ENCODE measurements at places on chromosomes 6 and 20.

- DNase-seq: no peak
Measured at GRCh38 chr6:44149369-44150012, 9.1 kb upstream of the CAPN11 start.

DNA sequence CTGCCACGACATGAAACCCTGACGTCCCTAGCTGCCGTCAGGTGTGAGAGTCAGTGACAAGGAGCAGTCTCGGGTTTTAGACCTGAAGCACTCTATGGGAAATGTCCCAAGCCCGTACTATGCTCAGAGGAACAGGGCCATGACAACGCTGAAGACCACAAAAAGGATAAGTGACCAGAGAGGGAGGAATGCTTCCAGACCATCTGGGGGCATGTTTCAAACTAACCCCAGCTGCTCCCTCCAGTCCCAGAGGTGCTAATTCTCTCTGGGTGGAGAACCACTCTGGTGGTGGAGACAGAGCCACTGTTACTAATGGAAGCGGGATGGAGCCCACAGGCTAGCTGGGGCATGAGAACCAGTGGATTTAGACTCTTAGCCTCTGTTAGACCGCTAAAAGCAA, 8.7 kb downstream of the AURKA start:
- no peak for DNase-seq

DNA sequence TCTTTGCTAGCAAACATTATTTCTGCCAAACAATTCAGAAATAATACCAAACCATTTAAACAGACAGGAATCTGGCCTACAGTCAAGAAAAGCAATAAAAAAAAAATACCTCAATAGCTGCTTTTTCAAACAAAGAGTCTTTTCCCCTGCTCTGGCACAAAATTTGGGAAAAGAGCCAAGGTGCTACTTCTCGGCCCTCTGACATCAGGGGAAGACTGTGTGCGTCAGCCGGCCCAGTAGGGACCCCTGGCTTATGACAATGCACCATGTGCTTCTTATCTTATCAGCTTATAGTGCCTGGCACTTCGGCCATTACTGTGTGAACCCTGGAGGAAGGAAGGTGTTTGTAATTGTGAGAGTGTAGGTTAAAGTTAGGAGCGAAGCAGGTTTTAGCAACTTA, 89.4 kb downstream of the PDE10A start:
- DNase-seq: no peak

GRCh38 chr6:38193051-38193450, 373.5 kb downstream of the ZFAND3 start:
- no peak for DNase-seq

GRCh38 chr20:43015566-43015965, 174.1 kb downstream of the PTPRT start:
- DNase-seq: no peak

GRCh38 chr6:6815732-6816131, 227.2 kb downstream of the LY86 start:
- no peak for DNase-seq

- peak; percentile 43 for DNase-seq
Measured at GRCh38 chr6:155327326-155328073, 13.2 kb upstream of the TFB1M start.

- DNase-seq: no peak
Measured at GRCh38 chr6:154478701-154479060, 31.8 kb downstream of the CNKSR3 start.

GRCh38 chr6:92126088-92126487, 1293.3 kb downstream of the EPHA7 start:
- no peak for DNase-seq

- no peak for DNase-seq
Measured at GRCh38 chr20:25135031-25135430, 53.1 kb upstream of the VSX1 start.

GRCh38 chr6:107585815-107586435, 96.0 kb downstream of the SOBP start:
- no peak for DNase-seq

DNA sequence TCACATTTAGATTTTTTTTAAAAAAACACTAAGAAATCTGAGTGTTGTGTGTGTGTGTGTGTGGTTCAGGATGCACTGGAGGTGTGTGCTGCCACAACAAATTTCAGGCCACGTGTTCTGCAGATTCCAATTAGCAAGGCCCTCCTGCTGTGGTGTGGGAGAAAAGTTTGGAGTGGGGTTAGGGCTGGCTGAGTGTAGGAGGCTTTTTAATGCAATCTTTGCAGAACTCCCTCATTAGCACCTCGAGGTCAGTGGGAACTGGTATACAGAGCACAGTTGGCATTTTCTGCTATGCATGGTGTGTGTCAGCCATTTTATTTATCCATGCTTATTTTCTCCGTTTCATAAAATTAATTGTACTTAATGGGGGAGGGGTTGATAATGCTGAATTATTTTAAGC, 187.6 kb downstream of the SOX4 start:
- DNase-seq: no peak

DNA sequence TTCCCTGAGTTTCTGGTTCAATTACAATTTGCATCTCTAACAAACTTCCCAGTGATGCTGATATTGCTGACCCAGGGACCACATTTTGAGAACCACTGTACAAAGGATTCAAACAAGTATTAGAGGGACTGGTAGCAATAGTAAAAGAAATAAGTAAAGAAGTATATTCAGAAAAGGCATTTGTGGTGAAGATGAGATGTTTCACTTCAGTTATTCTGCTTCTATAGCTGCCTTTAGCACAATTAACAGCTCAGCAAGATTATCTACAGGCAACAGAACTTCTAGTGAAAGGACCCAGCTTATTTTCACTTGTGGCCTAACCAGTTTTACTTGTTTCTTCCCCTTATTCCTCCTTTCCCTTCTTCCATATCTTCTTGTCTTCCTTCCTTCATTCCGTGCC, 149.4 kb downstream of the PHF3 start:
- no peak for DNase-seq

DNA sequence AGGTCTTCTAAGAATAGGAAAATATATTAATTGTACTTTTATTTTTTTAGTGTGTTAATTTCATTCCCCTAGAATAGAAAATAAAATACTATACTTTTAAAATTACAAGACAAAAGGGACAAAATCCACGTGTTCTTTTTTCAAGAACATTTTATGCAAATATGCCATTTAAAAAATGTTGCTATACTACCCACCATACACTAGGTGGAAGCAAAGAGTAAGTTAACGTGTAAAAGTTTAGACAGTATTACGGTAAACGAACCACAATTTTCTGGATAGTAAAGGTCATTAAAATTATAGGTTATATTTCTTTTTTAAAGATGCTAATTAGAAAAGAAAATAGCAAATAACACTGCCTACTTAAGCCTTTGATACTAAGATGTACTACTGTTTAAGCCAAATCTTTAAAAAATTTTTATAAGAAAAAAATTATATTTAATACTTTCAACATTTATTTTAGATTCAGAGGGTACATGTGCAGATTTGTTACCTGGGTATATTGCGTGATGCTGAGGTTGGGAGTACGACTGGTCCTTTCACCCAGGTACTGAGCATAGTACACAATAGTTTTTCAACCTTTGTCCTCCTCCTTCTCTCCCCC, 287.6 kb downstream of the PHF3 start:
- no peak for DNase-seq

GRCh38 chr6:20712011-20712410, 177.8 kb downstream of the CDKAL1 start:
- DNase-seq: no peak

- no peak for DNase-seq
Measured at GRCh38 chr6:106509420-106510089, 119.7 kb downstream of the RTN4IP1 start.

DNA sequence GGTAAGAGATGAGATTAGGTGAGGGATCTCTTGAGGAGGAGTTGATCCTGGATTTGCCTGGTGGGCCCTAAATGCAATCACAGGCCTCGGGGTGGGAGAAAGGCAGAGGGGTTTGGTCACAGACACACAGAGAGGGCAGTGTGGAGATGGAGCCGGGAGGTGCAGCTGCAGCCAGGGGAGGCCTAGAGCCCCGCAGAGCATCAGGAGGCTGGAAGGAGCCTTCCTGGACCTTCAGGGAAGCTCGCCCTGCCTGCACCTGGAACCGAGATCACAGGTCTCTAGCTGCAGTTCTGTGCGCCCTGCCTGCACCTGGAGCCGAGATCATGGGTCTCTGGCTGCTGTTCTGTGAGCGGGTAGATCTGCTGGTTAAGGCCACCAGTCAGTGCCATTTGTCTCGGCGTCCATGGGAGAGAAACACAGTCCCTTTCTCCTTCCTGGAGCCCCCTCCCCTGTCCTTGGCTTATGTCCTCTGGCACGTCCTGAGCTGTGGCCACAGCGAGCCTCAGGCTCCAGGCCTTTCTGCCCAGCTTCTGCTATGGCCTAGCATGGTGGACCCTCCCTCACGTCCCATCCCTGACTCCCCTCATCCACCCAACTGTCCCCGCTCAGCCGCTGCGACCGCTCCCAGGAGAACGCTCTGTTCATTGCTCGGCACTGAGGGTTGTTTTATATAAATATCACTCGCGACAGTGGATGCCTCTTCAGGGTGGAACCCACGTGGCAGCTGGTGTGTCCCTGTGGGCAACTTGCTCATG, 112.0 kb downstream of the DACT2 start:
- no peak for DNase-seq

DNA sequence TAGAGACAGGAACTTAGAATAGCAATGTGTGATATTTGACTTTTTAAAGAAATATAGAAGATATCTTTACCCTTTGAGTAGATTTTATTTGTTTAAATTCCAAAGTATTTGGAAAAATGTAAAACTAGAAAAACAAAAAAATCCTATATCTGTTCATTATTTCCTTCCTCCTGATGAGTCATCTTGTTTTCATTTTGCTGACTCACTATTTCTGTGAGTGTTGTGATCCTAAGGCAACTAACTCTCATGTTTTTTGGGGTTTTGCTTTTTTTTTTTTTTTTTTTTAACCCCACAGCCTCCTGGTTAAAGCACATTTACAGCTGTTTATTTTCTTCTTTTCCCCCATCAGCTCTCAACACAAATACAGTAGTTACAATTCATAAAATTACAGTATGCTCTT, 37.8 kb upstream of the THEMIS start:
- no peak for DNase-seq

GRCh38 chr6:3489961-3490624, 33.2 kb upstream of the SLC22A23 start:
- DNase-seq: no peak

DNA sequence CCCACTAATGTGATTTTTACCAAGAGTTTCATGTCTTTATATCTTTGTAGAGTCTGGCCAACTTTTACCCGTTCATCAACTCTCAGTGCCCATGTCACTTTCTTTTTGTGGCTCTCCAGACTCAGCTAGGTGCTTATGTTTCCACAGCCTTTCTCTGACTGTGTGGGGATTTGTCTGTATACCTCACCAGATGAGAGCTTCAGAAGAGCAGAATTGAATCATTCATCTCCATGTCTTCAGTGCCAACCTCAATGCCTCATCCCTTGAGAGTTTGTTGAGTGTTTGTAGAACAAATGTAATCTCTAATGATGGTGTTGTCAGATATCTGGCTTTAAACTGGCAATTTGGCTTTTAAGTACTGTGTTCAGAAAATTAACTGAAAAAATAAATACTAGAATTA, 16.8 kb upstream of the CCN2 start:
- DNase-seq: no peak

DNA sequence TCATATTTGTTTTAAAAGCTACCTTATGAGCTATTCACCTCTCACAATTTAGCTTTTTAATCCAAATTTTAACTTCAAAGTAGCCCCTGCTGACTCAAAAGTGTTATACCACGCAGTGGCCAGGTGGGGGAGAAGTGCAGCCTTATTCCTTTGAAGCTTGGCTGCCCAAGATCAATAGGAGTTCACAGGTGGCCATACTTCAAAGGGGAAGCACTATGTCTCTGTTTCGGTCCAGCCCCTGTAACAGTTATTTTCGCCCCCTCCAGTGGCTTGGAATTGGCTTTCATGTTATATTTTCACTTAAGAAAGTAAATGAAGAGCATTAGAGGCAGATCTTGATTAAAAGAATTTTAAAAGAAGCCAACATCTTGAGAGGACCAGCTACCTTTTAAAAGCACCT, 608.4 kb downstream of the EPHA7 start:
- no peak for DNase-seq

DNA sequence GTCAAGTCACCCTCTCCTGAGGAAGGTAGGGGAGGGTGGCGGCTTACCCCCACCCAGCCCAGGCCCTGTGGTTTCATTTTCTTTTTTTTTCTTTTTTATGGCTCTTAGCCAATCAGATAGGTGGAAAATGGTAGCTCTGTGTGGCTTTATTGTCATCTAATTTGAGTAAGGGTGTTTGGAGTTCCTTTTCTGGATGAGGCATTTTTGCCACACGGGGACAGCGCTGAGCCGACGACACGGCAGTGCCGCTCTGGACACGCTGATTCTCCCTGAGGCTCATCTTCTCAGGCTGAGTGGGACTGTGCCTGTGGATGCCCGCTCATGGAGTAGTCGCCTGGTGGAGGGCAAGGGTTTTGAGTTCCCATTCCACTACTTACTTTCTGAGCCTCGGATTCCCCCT, 37.6 kb upstream of the ANGPT4 start:
- no peak for DNase-seq

DNA sequence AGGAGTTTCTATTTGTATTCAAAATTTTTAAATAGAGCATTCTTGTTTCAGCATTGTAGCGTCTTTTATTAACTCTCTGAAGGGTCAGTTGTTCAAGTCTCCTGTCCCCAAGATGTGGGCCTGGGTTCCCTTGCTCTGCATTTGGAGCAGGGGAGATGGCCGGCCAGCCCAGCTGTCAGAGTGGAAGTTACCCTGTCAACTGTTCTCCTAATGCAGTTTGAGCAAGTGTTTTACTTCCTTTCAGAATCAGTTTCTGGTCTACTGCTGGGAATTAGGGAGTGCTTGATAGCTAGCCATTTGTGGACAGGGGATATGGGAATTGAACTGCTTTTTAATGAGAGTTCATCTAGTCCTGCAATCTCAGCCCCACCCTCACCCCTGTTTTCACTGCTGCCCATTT, 116.6 kb downstream of the QKI start:
- no peak for DNase-seq

DNA sequence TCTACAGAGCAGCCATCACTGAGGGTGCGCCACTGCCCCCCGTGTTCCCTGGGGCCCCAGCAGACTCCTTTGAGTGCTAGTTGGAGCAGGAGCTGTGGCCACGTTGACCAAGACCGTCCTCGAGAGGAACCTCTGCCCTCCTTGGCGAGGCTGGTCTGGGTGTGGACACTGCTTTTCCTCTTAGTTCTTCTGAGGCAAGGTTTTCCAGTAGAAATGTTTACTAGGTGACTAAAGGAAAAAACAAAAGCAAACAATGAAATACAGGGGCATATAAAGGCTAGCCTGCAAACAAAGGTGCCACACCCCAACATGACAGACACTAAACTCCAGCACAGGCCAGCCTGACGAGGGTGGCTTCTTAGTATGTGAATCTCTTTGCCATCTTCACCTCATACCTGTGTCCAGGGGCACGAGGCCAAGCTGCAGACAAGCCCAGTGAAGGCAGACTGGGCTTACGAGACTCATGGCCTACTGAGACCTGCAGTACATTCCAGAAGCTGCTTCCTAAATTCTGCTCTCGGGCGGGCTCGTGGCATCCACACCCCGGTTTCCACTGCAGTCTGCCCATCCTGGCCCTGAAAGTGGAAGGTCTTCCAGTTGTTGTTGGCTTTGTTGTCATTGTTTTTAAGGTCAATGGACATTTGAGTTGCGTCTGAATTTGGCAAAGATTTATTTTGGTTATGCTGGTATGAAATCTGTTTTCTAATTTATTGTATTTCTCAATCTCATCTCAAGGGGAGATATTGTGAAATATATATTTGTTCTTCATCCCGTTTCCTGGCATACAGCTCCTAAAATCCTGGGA, 39.2 kb downstream of the FAM50B start:
- DNase-seq: no peak

- peak; percentile 61 for DNase-seq
Measured at GRCh38 chr20:57622579-57623381, 2.6 kb upstream of the ZBP1 start.

- DNase-seq: no peak
Measured at GRCh38 chr6:46051962-46052361, 36.3 kb upstream of the CLIC5 start.

All from T-helper 17 cell (primary cell).